ENCODE measurements at places on chromosomes 16 and 17.

DNA sequence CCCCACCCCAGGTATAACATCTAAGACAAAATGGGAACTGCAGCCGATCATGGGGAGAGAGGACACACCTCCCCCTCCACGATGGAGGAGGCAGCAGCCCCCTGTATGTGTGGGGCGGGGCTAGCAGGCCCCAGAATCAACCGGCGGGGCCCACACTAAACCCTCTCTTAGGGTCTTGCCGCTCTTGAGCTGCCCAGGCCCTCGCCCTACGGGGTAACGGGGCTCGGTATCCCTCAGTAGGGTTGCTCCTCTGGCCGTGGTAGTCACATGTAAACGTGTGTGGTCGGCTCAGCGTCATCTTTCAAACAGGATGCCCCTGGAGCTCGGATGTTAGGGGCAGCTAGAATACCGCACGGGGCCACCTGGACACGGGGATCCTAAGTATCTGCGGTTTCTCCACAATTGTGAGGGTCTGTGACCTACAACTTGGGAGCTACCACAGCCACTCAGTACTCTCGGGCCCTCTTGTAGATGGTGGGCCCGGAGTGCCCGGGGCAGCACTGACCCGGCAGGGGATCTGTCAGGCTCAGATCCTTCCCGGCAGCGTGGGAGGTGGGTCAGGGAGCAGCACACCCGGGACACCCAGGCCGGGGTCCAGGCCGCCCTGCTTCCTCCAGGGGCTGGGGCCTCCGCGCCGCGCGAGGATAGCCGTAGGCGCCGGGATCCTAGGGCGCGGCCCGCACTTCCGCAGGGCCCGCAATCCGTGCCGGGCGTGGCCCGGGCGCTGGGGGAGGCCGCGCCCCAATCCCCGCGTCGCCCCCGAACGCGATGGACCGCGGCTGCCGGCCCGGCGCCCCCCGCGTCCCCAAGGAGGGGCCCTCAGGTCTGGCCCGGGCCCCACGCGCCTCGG is 781 bp downstream of the ARHGDIA start:
- no peak for DNase-seq

DNA sequence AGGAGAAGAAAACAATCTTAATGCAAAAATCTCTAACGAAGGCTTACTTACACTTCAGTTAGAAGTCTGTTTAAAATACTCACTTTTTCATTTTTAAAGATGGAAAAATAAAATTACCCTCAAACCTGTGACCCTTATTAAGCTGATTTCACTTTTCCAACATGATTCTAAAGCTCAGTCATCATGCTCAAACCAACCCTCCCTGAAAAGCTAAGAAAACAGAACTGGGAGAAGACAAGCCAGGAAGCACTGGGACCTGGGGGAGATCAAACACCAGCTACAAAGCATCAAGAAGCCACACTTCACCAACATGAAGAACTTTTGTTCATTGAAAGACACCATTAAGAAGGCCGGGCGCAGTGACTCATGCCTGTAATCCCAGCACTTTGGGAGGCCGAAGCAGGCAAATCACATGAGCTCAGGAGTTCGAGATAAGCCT is 88.8 kb downstream of the LITAF start:
- no peak for DNase-seq

GRCh38 chr17:5297245-5297644 is 15.2 kb downstream of the RABEP1 start:
- DNase-seq, result no peak

DNA sequence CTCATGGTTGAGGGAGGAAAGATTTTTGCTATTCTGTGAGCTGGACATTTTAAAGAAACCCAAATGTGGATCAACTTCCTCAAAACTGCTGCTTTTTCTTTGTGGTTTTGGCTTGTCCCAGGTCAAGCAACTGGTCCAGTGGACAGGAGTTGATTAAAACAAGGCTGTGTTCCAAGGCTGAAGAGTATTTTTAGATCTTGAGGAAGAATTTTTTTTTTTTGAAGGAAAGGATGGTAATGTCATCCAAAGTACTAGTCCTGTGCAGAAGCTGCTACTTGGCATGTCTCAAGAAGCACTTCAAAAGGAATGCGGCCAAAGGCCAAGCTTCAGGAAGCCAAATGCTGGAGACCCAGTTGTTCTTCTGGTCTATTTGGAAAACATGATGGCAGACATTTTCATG is 8.0 kb upstream of the MYH2 start:
- DNase-seq, result no peak

GRCh38 chr17:67718325-67718941 is 697 bp downstream of the NOL11 start:
- no peak for DNase-seq

- DNase-seq, result no peak
Observed at GRCh38 chr17:48100591-48101011, 677 bp downstream of the CBX1 start.

- no peak for DNase-seq
Observed at GRCh38 chr16:50474138-50474537, 74.1 kb upstream of the NKD1 start.

GRCh38 chr17:4478318-4478830 is 20.3 kb upstream of the SPNS2 start:
- DNase-seq, result no peak

- no peak for DNase-seq
Observed at GRCh38 chr16:87806641-87807546, 41.1 kb upstream of the KLHDC4 start.

GRCh38 chr17:29045734-29046472 is 3.0 kb downstream of the PIPOX start:
- no peak for DNase-seq

DNA sequence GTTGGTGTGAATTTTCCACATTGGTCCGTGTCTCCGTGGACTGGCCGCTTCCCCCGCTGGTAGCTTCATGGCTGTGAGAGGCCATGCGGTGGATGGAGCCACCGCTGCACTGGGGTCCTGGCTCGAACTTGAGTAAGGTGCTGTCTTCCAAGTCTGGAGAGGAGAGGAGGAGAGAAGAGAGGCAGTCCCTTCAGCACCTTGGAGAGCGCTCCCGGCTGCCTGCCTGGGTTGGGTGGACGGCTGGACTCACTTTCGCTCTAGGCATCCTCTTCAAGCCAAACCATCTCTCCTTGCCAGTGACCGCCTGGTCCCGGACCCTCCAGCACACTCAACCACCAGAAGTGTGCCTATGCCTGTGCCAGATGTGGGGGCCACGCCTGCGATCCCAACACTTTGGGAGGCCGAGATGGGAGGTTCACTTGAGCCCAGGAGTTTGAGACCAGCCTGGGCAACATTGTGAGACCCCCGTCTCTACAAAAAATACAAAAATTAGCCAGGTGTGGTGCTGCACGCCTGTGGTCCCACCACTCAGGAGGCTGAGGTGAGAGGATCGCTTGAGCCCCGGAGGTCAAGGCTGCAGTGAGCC is 6.2 kb downstream of the JPH3 start:
- DNase-seq, result no peak

GRCh38 chr17:13592427-13592826 is 9.3 kb downstream of the HS3ST3A1 start:
- DNase-seq, result no peak

DNA sequence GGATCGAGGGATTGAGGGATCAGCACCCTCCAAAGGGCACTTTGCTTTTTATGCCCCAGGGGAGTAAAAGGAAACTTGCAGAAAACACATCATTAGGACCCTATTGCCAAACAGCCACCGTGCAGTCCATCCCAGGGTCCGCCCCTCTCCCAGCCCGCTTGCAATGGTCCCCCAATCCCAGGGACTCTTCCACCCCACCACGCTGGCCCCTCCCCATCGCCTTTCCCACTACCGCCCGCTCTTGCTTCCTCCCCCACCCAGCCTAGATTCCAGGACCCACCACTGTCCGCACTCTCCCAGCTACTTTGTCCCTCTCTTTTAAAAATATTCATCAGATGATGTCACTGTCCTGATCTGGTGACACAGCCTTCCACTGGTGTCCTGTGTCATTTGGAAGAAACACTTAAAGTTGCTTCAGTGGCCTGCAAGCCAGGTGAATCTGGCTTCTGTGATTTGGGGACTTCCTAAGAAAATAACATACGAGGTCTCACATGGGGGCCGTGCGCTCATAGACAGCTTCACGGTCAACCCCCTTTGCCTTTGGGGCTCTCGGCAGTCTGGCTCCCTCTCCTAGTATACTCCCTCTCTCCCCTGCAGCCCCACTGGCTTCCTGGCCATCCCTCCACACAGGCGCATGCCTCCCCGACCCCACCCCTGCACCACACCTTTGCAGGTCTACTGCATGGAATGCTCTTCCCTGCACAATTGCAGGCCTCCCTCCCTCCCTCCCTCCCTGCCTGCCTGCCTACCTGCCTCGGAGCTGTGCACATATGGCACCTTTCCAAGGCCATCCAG is 127.9 kb downstream of the RBFOX3 start:
- no peak for DNase-seq

DNA sequence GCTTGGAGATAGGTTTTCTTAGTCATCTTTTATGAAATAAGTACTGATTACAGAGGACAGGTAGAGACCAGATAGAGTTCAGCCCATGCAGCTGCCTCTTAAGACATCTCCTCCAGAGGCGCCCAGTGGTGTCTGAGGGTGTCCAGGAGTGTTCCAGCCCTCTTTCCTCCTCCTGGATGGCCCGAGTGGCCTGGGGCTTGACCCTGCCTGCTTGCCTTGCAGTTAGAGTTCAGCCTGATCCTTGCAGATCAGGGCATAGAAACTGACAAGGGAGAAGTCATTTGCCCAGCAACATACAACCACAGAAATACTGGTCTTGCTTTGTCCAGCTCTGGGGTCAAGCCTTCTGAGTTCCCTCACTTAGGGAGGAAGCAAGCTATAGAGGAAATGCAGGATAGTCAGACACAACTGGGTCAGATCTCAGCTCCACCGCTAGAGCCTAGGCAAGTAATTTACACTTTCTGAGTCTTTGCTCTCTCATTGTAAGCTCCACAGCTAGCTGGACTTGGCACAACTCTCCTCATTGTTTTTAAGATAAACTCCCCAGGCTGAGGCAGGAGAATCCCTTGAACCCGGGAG is 3.6 kb upstream of the CCL1 start:
- DNase-seq, result no peak

DNA sequence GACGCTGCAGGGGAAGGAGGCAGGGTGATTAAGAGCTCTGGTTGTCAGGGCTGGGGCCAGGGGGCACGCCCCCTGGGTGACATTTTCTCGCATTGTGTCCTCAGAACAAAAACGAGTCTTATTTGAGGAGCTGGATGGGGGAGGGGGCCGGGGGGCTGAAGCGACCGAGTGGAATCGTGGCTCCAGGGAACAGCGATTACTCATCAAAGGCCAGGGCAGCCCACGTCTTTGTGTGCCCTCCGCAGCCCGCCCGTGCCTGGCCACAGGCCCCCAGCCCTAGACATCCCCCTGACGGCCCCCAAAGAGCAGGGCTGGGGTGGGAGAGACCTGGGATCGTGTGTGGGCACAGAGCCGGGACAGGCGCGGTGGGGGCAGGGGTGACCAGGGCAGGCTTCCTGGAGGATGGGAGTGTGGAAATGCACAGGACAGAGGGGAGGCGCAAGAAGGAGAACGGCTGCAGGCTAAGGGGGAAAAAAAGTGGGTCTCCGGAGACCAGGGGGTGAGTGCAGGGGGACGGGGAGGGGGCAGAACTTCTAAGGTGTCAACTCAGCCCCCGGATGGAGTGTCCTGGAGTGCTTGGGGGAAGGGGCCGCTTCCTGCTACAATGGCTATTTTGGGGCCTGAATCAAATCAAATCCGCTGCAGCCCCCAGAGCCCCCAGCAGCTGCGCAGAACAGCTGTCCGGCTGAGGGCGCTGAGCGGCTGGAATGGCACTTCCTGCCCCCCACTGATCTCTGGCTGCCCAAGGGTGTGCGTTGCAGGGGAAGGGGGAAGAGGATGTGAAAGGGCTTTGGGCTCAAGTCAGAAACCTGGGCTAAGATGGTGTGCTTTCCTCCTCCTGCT is 24.0 kb upstream of the PHB1 start:
- no peak for DNase-seq

DNA sequence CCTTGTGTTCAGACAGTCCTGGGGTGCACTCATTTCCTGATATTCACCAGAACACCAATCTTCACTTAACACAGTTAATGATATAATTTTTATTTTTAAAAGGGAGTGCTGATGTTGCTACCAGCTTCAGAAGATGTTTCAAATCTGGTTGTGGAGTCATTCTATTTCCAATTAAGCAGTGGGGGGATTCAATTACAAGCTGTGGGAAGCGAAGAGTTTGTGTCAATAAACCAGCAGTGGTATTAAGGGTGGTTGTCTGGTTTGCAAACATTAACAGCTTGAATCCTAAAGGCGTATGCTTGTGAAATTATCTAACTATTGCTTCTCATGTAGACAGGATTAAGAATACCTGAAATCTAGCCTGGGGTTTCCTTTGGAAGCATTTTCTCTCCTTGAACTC is 1637.5 kb upstream of the GOT2 start:
- no peak for DNase-seq

- DNase-seq, result no peak
Observed at GRCh38 chr16:86510465-86511261, at the start of gene FOXF1. FOXF1 (plus strand) TSS chr16:86510527; CDS start chr16:86510570, 43 bp downstream.

DNA sequence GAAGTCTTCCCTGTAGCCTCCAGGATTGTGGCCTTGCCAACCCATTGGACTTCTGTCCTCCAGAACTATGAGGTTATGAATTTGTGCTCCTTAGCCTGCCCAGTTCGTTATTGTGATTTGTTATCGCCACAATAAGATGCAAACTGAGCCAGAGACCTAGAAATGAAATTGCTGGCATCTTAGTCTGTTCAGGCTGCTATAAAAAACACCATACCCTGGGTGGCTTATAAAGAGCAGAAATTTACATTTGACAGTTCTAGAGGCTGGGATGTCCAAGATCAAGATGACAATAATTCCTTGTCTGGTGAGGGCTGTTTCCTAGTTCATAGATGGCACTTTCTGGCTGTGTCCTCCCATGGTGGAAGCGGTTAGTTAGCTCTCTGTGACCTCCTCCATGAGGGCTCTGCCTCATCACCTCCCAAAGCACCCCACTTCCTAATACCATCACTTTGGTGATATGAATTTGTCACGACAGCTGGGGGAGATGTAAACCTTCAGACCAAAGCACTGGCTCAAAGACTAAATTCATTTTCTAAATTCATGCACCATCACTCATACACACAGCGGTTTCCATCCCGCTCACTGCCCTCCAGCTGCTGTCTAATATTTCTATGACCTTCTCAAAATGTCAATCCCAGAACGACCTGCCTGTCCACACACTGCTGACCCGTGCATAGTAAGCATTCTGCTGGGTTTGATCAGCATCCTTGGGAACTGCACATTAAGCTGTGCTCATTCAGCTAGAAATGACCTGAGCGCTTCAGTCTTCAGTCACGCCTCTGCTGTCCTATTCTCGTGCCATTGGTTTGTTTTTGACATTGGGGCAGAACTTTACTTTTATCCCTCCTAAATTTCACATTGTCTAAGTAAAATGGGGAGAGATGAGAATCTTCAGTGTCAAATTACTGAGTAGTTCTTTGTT is 36.6 kb downstream of the GINS3 start:
- DNase-seq, result no peak

DNA sequence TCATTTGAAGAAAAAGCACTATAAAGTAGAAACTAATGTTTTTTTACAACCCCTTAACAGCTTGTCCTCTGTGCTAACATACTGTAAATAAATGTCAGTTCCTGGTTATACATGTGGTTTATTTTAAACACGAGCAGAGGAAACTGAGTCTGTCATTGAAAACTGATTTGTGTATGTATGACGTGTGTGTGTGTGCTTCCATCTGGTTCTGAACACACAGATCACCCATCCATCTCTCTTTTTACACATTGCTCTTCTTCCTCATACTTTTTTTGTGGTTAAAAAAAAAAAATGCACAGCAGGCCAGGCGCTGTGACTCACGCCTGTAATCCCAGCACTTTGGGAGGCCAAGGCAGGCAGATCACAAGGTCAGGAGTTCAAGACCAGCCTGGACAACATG is 49.5 kb downstream of the ZNF423 start:
- no peak for DNase-seq

- DNase-seq, result no peak
Observed at GRCh38 chr17:21113716-21114115, 13.0 kb upstream of the DHRS7B start.

GRCh38 chr17:50394711-50395110 is 2.6 kb downstream of the LRRC59 start:
- DNase-seq, result no peak
